ENCODE measurements at places on chromosomes 1 and 21. TPM values are rescaled to one million over a fixed set of nuclear protein-coding genes. Genes with fewer than 3 reads are reported as not detected.

SLAMF6 gene
- 204 TPM for polyA plus RNA-seq

RSPO1 gene
- not detected for polyA plus RNA-seq

SH3BGR gene
- not detected for polyA plus RNA-seq

POGZ gene
- 2.5 TPM for polyA plus RNA-seq

TIAM1 gene
- not detected for polyA plus RNA-seq

CAMSAP2 gene
- not detected for polyA plus RNA-seq

ANKRD35 gene
- not detected for polyA plus RNA-seq

IVL gene
- polyA plus RNA-seq = not detected

REN gene
- not detected for polyA plus RNA-seq

SNRNP40 gene
- 85.1 TPM for polyA plus RNA-seq

FOXO6 gene
- not detected for polyA plus RNA-seq

ARHGAP30 gene
- polyA plus RNA-seq = 98.1 TPM

RUNX3 gene
- polyA plus RNA-seq = 19.9 TPM

MYBPH gene
- polyA plus RNA-seq = not detected

RHOU gene
- polyA plus RNA-seq = not detected

OR10J1 gene
- not detected for polyA plus RNA-seq

FAM131C gene
- not detected for polyA plus RNA-seq

CSTB gene
- polyA plus RNA-seq = 28.2 TPM

KCNA10 gene
- not detected for polyA plus RNA-seq
